ENCODE measurements at places on chromosomes 1 and 21. TPM values are rescaled to one million over a fixed set of nuclear protein-coding genes. Genes with fewer than 3 reads are reported as not detected.

The DDX59 gene
- 14.2 TPM for total RNA-seq

The OLFM3 gene
- total RNA-seq, result not detected

The TSPAN2 gene
- total RNA-seq, result 7.1 TPM

The GJA4 gene
- total RNA-seq, result 0.11 TPM

The MTF2 gene
- total RNA-seq, result 24.6 TPM

The AQP10 gene
- 0.13 TPM for total RNA-seq

The MTARC2 gene
- total RNA-seq, result 11.2 TPM

The VANGL2 gene
- not detected for total RNA-seq

The BRDT gene
- not detected for total RNA-seq

The TMPRSS3 gene
- not detected for total RNA-seq

The KIRREL1 gene
- 159 TPM for total RNA-seq

The LAPTM5 gene
- total RNA-seq, result 0.13 TPM

The DNM3 gene
- 2.4 TPM for total RNA-seq

Measured in articular chondrocyte of knee joint (primary cell).